ENCODE measurements at places on chromosomes 12 and 14.

GRCh38 chr12:123532808-123533649 is 490 bp downstream of the RILPL1 start:
- DNase-seq = no peak

DNA sequence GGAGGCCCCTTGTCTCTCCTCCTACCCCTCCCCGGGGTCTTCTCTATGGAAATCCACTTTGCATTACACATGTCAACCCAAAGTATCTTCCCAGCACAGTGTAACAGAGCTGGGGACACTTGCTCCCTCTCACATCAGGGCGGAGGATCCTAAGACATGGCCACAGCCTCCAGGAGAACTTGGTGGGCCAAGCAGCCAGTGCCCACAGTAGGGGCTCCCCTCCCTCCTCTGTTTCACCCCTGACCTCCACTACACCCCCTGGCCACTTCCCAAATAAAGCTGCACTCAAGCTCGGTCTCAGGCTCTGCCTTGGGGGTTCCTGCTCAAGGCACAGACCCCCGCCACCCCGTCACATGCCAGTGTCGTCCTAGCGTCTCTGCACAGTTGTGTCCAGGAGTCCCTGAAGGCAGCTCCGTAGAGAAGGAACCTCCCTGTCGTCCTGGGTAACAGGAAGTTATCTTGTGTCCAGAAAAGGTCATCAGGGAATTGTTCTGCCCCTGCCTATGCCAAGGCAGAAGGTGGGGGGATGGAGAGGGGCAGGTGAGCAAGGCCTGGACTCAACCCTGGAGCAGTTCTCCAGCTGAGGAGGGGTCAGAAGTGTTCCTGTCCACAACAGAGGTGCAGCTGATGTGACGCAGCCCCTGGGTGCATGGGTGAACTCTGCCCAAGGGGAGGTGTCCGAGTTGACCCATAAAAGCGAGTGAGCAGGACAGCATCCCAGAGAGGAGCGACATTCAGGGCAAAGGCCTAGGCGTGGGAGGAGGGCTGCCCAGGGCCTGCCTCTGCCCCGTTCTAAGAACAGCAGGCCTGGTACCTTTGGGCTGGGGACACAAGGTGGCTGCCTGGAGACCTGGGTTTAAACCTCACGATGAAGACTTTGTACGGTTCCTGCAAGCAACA is 25.5 kb downstream of the DIO3 start:
- no peak for DNase-seq

DNA sequence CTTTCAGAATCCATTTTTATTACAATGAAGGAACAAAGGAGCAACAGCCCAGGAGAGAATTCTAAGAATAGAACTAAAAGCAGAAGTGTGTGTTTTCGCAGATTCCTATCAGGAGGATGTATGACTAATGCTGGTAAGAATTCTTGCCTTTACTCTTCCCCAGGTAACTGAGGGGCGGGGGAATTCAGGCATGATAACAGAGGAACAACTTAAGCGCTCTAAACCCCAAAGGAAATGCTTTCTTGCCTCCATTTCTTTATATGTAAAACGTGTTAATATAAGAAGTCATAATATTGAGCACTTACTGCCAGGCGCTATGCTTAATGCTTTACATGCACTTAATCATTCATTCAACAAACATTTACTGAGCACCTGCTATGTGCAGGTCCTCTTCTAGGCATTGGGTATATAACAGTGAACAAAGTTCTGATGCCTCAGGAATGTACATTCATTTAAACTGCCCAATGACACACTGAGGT is 4.5 kb downstream of the HCAR1 start:
- peak; percentile 11 for DNase-seq

DNA sequence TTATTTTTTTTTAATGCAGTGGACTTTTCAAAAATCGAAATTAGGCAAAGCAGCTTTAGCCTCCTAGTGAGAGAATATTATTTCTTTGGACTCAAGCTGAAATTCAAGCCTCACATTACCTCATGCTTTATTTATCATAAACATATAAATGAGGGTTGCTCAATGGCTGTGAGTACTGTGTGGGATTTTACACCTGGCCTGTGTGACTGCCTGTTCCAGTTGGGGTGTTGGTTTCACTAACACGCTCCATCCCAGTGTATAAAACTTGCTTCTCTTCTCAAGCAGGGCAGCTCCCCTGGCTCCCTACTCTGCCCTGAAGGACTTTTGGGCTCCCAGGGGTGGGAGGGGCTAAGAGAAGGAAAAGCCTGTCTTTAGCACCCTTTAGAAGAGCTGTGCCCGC is 15.0 kb downstream of the ANKLE2 start:
- DNase-seq = no peak

- DNase-seq = no peak
These were observed 50.2 kb downstream of the SETD3 start for GRCh38 chr14:99430491-99430890.

DNA sequence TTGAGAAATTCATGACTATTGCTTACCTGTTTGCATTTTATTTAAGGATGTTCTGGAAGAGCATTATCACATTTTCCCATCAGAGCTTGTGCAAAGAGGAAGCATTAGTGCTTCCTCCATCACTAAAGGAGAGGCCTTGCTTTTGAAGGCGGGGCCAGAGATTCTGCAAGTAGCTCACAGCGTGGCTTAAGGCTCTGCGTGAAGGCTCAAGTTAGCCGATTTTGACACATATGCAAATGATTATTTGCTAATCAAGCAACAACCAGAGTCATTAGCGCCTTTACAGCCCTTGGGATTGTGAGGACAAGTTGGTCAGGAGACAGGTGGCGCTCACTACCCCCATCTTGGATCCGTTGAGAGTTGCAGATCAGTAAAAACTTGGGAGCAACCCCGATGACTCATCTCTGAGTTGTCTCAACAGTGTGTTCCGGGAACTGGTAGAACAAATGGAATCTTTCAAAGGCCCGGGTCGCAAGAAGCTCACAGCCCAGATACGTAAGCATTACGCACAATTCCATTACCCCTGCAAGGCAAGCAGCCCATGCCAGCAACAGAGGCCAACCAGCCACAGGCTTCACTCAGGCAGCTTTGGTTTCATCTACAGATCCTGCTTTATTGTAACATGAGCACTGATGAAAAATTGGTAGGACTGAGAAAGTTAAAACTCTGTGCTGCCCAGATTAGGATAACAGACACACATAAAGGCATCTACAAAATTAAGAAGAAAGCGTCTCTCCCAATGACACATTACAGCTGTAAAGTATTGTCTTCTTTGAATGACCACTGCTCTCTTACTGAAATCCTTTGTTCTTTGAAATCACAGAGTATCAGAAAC is 34.9 kb upstream of the SPTSSA start:
- DNase-seq = no peak

DNA sequence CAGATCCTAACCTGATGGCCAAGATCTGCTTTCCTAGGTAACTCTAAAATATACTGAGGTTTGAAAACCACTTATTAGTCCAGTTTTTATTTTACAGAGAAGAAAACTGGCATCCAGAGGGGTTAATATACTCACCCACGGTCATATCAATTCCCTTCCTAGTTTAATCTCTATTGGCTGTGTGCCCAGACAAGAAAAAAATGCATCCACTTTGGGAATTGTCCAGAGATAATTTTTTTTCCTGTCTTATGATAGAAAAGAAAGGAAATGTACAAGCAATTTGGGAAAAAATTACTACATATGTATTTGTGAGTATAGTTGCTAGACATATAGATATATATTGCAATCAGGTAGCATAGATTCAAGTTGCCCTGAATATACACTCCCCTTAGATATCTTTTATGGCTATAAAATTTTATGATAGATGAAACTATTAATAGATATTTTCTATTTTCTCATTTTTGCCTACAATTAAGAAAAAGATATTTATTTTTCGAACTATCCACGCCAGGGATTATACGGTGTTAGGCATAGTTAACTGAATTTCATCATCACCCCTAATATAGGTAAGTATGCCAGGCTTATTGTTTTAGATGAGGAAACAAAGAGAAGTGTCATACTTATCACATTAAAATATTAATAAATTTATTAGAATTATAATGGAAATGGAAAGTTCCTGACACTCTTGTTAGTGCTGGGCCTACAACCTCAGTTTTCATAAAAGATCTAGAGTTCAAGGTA is 100.5 kb upstream of the SLC38A2 start:
- no peak for DNase-seq

- DNase-seq = no peak
These were observed 538.8 kb upstream of the STXBP6 start for GRCh38 chr14:25588751-25589150.

- no peak for DNase-seq
These were observed 27.1 kb upstream of the SLC17A8 start for GRCh38 chr12:100329800-100330199.

DNA sequence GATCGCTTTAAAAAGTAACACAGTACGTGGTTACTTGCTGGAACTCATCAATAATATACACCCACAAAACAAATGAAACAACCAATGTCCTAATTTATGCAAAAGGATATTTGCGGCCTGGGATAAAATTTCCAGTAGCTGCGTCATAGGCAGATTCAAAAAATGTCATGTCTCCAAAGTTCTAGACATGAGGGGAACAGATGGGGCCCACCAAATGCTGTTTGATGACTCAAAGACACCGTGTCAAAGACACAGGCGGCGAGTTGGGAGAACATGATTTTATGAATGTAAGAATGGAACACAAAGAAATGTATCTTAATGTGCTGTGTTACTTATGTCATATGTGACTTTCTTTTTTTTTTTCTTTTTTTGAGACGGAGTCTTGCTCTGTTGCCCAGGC is 34.3 kb upstream of the NCOR2 start:
- DNase-seq = no peak

DNA sequence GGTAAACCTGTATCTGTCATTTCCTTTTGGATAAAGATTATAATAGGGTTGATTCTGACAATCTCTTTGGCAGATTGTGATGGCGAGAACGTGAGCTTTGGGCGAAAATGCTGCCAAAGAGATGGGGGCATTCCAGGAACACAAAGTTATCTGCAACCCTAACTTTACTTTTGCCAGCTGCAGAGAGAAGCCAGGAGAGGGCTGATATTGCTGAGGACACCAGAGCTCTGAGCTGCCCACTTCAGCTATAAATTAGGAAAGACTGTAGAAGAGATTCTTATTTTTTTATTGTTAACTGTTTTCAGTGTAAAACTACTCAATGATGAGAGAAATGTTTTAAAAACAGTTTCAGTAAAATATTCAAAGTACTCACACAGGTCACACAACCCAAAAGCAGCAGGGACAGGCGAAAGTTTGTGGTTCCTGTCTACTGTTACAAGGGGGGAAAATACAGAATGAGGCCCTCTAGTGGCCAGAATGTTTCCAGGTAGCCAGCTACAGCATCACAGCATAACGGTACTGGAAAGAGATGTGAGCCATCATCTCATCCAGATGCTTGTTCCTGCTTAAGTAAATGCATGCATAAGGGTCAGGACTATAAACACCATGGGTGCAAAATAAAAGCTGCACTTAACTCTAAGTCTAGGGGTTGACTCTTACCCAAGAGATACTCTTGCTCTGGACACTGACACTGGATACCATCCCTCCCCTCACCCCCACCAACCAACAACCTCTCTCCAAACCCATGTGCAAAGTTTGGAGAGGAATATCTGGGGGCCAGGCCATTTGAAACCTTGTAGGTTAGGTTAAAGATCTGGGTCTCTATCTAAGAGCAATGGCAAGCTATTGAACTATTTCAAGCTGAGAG is 498.4 kb downstream of the RMST start:
- no peak for DNase-seq

- no peak for DNase-seq
These were observed 13.7 kb upstream of the TMEM106C start for GRCh38 chr12:47949441-47950341.

DNA sequence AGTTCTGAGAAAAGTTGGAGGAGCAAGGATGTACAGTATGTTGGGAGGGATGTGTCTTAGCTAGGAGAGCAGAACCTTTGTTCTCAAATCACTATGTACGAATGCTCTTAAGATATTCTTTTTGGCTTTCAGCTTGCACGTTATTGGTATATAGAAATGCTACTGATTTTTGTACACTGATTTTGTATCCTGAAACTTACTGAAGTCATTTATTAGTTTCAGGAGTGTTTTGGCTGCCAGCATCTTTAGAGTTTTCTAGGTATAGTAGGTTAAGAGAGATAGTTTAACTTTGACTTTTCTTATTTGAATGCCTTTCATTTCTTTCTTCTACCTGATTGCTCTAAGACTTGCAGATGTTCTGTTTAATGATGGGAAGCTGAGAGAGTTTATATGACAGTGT is 442.8 kb upstream of the FBXO33 start:
- DNase-seq = no peak

DNA sequence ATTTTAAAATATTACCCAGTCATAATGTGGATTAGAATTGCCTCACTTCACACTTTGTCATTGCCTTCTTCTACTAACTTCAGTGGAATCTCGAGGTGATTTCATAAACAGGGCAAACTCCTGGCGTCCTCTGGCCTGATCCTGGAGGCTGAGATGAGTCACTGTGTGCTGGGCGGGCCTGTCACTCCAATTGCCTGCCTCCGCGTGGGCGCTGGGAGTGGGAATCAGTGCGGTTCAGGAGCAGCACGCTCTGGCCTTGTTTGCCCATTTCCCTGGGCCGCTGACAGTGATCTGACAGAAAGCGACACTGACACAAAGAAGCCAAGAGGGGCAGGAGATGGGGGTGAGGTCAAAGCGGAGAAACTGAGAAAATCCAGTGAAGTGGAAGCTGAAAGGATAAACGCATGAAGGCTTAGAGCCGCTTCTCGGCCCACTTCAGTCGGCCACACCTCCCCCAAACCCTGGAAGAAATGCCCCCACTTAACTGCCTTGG is 29.7 kb downstream of the LGR5 start:
- DNase-seq = no peak

GRCh38 chr14:100159865-100160533 is 554 bp upstream of the DEGS2 start:
- no peak for DNase-seq

DNA sequence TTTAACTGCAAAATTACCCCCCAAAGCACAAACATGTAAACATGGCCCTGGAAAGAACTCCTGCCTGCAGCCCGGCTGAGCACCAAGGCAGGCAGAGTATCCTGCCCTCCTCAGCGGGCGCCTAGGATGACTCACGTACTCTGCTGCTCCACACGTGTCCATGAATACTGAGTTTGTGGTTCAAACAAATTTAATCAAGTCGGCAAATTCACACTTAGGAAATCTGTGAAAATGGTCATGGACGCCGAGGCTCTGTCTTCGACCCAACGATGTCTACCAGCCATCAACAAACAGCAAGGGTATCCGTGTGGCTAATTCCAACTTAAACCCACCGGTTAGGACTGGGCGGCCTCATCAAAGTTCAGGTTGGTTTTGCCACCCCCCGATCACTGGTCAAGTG is 25.5 kb downstream of the GOLGA3 start:
- no peak for DNase-seq
